Activated CD4-positive, alpha-beta memory T cell treated with anti-CD3 and anti-CD28 coated beads, Interleukin-2, amount 10 ng/mL, durations not matched to agents 7 days and 5 days (primary cell): ENCODE measurements at places on chromosomes 11 and 22.
A peak's percentile ranks its signal among the peaks of the same experiment; 100 is the strongest.

- DNase-seq: no peak
Observed at GRCh38 chr11:87444993-87445392, 407.3 kb downstream of the TMEM135 start.

- DNase-seq: no peak
Observed at GRCh38 chr11:124801014-124801413, 808 bp upstream of the MSANTD2 start.

- DNase-seq: no peak
Observed at GRCh38 chr11:1271927-1272326, 37.5 kb downstream of the TOLLIP start.

DNA sequence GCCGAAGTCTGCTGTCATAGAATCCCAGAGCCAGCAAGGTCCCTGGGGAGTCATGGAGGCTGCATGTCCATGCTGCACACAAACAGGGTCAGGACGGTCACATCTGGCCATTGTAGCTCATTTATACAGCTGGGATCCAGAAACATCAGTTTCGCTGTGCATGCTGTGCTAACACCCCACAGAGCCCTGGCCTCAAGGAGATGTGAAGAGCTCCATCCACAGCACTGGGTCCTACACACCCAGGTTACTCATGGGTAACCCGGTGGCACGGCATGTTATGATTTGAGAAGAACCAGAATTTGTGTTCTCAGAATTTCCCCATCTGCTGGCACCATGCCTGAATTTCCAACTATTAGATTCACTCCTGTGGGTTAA lies 146.3 kb upstream of the ARHGAP20 start:
- DNase-seq: no peak

GRCh38 chr22:35502836-35503235 lies 37.8 kb upstream of the RASD2 start:
- no peak for DNase-seq

DNA sequence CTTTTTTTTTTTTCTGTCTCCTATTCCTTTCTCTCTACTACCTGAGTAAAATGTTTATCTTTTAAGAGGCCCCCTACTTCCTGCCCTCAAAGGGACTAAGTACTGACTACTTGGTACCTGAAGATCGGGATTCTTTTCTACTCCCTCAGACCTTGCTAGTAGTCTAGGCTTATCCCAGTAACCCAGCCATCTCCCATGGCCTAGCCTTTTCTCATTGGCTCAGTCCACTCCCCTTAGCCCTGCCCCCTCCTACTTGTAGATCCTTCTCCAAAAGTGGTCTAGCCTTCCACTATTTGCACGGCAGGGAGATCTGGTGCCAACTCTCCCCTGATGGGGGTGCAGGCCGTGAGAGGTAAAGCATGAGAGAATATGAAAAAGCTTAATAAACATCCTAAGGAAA lies 133.7 kb downstream of the RCN1 start:
- no peak for DNase-seq

- DNase-seq: no peak
Observed at GRCh38 chr22:41442240-41442792, 4.3 kb downstream of the TOB2 start.

DNA sequence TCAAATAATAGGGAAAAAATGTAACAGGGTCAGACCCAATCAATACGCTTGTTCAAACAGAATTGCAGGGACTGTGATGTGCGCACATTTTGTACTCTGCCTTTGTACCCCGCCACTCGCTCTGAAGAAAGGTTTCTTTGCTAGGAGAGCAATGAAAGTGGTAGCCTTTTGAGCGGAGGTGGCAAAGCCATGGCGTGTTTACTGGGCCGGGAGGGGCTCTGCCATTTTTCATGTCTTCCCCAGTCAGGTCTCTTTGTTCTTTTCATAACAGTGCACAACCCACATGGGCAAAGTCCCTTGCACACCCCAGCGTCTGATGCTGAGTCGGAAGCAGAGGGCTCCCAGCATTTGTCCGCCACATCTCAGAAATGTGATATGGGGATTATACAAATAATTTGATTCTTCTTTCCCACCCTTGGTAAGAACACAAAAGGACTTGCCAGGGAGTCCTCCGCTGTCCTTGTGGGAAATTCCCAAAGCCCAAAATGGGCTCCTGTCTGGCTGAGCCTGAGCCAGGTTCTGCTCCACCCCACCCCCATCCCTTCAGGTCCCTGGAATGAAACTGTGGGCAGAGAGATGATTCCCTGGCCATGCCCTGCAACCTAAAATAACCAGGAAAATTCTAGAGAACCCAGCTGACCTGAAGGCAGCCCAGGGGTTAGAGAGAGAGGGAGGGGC lies 36.6 kb downstream of the C11orf58 start:
- no peak for DNase-seq

- no peak for DNase-seq
Observed at GRCh38 chr11:33500861-33501479, 199.7 kb downstream of the C11orf91 start.

- no peak for DNase-seq
Observed at GRCh38 chr11:11408436-11409221, 55.6 kb upstream of the CSNK2A3 start.

GRCh38 chr11:45663486-45664375 lies 1.7 kb downstream of the CHST1 start:
- DNase-seq: no peak

DNA sequence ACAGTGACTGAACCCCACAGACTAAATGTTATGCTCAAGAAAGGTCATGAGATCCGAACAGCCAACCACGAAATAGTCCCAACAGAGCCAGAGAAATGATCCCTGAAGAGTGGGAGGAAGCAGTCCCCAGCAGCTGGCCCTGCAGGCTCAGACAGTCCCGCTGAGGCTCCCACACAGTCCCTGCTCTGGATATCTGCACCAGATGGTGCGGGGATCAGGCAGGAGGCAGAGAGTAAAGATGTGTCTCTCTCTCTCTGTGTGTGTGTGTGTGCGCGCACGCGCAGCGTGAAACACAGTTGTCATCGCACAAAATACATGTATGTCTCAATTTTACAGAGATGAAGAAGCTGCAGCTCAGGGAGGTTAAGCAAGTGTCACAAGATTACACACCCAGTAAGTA lies 27.9 kb downstream of the GUCY1A2 start:
- DNase-seq: no peak

DNA sequence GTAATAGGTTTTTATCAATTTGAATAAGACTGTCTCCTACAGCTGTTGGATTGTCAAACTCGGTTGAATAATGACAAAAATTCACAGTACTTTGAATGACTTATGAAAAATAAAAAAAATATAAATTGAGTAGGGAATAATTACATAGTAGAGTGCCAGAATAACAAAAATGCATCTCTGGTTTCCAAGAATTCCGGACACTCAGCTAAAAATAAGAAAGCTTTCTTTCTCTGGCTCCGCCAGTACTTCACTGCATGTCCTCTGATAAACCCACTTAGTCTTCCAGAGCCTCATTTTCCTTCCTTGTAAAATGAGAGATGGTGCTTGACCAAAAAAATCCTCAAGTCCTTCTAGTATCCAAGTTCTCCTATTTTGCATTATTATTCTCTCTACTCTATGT lies 374.6 kb upstream of the LUZP2 start:
- no peak for DNase-seq

DNA sequence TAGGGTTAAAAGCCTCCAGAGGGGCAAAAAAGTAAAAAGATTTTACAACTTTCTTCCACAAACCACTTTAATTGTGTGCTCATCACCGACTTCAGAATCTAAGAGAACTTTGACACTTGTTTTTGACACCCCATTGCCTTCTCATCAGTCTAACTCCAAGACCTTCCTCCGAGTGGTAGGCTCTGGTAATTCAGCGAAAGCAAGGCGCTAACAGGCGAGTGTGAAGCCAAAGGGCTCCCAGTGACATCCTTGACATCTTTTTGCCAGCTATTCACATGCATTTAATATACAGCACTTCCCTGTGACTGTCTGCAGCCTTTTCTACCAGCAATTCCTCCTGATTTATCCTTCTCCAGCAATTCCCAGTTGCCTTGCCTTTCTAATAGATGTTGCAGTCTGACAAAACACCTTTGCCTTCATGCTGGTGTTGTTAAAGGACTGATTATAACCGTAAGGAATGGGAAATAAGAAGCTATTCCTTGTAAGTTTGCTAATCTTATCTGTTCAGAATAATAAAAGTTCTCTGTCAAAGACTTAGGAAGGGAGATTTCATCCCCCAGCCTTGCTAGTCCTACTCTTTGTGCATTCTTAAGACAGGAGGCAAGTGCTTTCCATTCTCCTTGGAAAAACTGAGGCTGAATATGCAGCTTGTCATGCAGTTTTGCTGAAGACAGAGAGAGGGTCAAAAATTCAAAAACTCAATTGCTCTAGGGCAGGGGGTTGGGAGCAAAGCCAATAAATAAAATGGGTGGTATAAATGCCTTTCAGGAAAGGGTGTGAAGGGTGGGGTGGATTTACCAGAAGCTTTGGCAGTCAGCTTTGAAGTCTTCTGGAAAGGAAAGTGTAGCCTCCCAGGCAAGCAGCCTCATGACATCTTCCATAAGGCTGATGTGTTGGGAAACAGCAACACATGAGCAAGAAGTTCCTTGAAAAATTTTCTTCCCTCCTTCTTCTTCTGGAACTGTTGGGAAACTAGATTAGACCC lies 39.1 kb downstream of the SNX19 start:
- DNase-seq: no peak

- DNase-seq: no peak
Observed at GRCh38 chr11:87849216-87849615, 326.0 kb downstream of the RAB38 start.

DNA sequence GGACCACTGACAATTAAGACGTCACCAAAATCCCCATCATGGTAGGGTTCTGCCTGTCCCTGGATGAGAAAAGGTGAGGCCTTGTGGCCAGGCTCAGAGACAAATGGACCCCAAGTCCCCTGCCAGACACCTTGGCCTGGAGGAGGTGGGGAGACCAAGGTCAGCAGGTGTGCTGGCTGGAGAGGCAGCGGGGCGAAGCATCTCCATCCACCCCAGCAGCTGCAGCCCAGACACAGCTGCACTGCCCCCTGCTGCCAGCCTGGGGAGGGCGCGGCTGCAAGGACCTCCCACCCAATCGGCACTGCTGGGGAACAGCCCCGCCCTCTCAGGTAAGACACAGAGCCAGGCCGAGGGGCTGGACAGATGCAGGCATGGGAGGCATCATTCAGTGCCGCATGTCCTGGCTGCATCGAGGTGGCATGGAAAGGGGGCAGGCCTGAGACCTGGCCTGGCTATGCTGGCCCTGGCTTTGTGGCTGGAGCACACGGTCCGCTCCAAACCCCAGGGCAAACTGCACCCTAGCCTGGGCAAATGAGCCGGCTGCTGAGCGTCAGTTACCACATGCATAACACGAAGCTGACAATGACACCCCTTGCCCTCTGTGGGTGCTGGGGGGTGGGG lies 12.2 kb upstream of the MFNG start:
- peak; percentile 75 for DNase-seq

DNA sequence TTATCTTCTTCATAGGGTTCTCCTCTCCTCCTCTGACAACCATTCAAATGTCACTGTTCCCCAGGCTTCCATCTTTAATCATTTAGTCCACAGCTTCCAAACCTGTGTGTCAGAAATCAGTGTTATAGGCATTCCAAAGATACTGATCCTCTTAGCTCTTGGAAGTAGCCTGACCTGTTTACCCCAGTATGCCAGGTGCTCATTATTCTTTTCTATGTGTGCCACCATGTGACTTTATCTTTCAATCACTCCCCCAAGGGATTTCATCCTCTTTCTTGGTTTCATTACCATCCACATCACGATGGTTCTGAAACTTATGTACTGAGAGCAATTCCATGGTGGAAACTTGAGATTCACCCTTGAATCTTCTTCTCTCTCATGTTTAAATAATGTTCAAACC lies 7.6 kb downstream of the POU2AF2 start:
- DNase-seq: no peak

GRCh38 chr11:26227301-26227746 lies 104.6 kb upstream of the ANO3 start:
- DNase-seq: no peak

DNA sequence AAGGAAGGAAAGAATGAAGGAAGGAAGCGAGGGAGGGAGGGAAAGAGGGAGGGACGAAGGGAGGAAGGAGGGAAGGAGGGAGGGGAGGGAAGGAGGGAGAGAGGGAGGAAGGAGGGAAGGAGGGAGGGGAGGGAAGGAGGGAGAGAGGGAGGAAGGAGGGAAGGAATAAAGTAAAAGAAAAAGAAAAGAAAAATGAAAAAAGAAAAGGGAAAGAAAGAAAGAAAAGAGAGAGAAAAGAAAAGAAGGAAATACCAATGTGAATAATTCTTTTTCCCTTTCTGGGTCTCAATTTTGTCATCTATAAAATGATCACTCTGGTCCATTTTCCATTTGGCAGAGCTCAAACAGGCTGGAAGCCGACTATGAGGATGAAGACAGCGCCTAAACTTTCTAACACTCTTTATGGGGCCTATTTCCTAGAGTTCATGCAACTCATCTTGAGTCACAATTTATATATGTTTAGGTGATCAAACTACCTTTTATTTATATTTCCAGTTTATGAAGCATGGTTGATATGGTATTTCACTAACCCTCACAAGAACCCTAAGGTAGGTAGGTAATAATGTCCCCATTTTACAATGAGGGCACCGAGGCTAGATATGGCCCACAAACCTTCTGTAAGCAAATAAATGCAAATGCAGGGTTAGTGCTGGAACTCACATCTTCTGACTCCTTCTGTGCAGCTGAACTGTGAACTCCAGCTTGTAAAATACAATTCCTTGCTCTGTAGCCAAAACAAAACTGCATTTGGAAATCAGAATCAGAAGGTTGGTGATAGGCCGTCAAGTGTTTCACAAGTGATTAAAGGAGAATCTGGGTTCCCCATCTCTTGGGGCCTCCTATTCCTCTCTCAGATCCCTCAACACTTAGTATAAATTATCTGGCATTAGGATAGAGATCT lies 434.3 kb downstream of the ETS1 start:
- no peak for DNase-seq

DNA sequence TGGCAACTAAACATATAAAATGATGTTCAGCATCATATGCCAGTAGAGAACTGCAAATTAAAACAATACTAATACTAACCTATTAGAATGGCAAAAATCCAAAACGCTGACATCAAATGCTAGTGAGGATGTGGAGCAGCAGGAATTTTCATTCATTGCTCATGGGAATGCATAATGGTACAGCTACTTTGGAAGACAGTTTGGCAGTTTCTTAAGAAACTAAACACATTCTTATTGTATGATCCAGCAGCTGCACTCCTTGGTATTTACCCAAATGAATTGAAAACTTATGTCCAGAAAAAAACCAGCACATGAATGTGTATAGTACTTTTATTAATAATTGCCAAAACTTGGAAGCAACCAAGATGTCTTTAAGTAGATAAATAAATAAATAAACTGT lies 258.0 kb downstream of the TENM4 start:
- no peak for DNase-seq
